Caudate nucleus (tissue), 63 donors: ENCODE measurements at places on chromosomes 11 and 22.

- DNase-seq, result no peak
Measured at GRCh38 chr11:108863528-108863927, 198.7 kb downstream of the DDX10 start.

- DNase-seq, result no peak
Measured at GRCh38 chr11:26030399-26030798, 301.5 kb upstream of the ANO3 start.

DNA sequence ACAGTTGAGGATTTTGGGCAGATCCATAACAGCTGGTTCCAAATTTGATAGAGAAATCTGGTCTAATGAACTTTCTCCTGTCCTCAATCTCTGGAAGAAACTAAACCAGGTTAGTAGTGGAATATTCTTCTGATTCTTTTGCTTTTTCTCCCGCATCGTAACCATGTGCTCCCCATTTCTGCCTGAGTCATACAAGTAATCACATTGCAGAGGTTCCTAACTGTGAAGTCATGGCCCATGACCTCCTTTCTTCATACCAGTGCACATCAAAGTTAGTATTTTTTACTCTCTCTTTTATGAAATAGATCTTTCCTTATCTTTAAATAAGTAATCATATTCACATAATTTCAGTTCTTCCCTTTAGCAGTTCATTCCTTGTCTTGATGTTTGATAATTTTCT, 249.0 kb downstream of the DYNC2H1 start:
- DNase-seq, result no peak

DNA sequence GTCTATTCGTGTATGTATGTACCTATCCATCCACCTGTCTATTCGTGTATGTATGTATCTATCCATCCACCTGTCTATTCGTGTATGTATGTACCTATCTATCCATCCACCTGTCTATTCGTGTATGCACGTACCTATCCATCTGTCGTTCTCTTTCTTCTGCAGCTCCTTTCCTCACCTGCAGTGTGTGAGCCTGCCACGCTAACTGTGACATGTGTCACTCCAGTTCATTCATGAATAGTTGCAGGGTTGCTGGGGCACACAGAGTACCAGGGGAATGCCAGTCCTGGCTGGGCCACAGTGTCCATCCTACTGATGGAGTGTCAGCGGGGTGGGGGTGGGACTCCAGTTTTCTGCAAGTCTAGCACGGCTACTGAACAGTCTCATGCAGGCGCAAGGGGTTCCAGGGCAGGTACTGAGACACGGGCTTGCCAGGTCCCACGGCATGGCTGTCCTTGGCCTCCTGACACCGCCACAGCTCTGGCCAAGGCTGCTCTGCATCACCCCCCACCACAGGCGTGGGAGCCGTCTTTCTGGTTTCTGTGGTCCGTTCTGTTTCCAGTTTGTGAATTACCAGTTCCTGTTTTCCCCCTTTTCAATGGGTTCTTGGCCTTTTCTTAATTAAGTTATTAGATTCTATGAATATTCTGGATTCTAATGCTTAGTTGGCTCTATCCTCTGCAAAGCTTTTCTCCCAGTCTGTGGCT, 88.8 kb upstream of the CLDN5 start:
- no peak for DNase-seq

GRCh38 chr11:23311986-23312940, 452.0 kb upstream of the CCDC179 start:
- DNase-seq, result no peak

DNA sequence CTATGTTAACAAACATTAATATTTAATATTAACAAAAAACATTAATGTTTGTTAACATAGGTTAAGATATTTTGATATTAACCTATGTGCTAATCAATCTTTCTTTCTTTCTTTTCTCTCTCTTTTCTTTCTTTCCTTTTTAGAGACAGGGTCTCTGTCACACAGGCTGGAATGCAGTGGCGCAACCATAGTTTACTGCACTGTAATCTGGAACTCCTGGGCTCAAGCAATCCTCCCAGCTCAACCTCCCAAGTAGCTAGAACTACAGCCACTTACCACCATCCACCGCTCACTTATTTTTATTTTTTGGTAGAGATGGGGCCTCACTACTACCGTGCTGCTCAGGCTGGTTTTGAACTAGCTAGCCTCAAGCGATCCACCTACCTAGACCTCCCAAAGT, 13.2 kb downstream of the SIK3 start:
- DNase-seq, result no peak

GRCh38 chr22:24230911-24231656, 13.8 kb downstream of the GGT5 start:
- DNase-seq, result no peak

DNA sequence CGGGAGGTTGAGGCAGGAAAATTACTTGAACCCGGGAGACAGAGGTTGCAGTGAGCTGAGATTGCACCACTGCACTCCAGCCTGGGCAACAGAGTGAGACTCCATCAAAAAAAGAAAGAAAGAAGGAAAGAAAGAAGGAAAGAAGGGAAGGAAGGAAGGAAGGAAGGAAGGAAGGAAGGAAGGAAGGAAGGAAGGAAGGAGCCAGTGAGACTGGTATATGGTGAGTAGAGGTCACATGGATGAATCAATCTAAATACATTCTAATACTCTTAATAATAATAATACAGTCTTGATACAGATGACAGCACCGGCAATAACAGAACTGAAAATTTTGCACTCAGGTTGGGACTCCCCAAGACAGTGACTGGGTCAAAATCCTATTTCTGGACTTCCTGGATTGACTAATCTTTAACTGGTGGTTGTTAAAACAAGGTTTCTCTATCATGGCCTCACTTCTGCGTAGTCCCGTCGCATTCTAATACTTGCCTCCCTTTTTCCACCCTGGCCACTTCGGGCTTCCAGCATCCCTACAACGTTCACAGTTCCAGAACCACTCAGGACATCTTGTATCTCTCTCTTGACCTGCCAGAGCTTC, 53.5 kb upstream of the EIF3M start:
- DNase-seq, result no peak

GRCh38 chr22:48492366-48493320, 1335.0 kb downstream of the BRD1 start:
- peak; percentile 35 for DNase-seq

DNA sequence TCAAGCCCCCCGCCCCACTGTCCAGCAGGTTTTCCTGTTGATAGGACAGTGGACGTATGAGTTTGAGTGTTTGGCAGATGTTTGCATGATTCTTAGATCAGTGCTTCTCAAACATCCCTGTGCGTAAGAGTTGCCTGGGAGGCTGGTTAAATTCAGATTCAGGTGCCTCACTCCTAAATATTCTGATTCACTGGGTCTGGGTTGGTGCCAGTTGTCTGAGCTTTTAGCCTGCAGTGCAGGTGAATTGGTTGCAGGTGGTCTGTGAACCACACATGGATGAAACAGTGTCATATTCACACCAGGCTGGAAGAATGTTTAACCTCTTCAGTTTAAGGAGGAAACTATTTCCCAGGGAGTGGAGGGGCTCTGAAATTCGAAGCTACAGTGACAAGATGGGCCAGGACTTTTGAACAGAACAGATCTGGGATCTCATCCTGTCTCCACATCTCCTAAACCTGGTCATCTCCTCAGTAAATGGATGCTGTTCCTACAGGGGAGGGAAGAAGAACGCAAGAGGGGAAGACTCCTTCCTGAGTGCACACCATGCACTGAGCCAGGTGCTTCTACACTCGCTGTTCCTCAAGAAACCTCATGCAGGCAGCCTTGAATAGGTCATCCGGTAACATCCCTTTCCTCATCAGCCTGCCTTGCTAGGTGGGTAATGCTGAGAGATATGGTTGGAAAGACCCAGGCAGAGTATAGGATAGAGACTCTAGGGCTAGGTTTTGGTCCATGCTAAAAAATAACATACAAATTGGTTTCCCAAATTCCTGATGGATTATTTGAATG, 47.8 kb downstream of the TEAD1 start:
- DNase-seq, result no peak

DNA sequence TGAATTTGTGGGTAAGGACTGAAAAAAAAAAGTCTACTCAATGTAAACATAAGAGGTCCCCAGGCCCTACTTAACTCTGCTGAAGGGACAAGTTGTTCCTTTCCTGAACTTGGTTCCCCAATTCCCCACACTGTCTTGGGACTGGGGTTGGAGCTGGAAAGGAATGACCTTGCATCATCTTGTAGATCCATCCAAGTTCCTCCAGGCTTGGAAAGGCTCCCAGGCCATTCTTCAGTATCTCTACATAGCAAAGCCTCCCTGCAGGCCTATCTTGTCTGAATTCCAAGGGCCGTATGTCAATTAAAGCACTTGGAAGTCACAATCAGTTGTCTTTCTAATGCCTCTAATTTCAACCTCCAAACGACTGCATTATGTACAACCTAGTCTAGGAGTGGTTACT, 361.2 kb downstream of the TMEM135 start:
- no peak for DNase-seq

DNA sequence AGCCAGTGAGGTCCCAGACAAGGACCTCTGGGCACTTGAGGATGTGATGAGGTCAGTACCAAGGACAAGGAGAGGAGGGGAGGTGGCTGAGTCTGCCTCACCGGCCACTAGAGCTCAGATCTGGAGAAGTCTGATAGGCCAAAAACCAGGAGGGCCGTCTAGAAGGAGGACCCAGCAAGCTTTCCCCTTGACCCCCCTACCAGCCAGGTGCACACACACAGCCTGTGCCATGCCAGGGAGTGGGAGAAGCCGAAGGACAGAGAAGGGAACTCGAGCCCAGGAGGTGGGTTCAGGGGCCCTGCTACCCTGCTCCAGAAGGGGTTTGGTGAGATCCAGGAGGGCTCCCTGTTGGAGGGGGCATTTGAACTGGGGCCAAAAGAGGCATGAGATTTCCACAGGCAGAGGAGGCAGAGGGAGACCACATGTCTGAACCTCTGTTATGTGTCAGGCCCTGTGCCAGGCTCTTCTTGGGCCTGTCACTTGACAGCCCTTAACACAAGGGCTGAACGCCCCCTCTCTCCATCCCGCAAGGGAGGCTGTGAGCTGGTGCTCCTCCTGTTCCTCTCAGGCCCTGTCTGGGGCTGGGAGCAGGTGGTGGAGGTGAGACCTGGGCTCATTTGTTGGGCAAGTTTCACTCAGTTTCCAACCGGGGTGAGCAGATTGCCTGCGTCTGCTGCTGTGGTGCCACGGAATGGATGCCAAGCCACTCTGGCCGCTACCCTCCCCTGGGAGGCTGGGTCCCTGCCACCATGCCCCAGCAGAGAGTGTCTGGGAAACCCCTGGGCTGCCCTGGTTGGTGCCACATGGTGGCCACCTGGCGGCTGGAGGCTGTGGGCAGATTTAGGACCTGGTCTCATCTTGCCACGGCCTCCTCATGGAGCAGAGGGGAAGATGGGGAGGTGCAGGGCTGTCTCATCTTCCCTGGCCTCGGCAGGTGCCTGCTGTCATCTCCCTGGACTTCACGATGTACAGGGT, 65.2 kb downstream of the MPPED1 start:
- DNase-seq, result no peak

DNA sequence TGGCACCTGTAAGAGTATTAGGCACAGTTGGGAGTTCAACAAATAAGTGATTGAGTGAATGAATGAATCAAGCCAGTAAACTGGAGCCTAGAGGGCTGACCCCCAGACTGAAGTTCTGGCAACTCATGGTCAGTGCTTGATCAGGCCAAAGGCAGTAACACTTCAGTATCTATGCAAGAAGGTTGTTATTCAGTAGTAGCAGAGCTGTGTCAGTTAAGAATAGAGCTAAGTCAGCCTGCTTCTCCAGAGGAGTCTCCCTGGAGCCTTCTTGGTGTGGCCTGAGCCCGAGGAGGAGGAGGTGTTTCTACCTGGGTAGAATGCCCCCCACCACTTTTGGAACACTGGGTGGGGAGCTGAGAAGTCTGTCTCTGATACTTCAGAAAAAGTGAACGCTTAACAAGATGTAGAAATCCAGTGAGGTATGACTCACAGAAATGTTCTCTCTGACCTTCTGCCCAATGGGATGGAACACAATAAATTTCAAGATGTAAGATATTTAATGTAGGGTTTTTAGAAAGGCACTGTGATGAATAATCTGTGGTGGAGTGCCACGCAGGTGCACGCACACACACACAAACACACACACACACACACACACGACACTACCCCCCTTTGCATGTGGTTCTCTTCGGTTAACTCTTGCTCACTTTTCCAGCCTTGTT, 219.9 kb downstream of the HIPK3 start:
- no peak for DNase-seq

DNA sequence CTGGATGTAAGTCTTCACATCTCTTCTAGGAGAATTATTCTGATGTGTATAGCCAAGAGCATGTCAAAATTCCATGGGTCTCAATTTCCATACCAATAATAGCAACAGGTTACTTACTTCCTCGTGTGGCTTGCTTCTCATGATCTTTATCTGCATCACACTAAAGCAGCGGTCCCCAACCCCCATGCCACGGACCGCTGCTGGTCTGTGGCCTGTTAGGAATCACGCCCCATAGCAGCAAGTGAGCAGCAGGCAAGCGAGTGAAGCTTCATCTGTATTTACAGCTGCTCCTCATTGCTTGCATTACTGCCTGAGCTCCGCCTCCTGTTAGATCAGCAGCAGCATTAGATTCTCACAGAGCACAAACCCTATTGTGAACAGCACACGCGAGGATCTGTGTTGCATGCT, 28.9 kb upstream of the SLC25A1 start:
- DNase-seq, result no peak

DNA sequence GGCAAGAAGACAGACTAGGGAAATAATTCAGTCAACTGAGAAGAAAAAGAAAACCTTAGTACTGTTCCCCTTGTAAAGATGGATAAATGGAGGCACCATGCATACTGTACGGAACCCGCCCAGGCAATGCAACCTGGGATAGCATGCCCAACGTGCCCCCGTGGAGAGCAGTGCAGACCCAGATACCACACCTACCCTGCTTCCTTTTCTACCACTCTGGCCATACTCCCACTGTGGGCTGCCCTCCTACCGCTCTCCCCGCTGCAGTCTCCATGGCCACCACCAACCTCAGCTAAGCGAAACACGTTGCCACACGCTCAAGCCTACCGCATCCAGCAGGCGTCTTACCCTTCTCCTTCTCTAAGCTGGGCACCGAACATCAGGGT, 117.4 kb upstream of the SERPIND1 start:
- DNase-seq, result no peak

GRCh38 chr11:93512073-93512475, 31.1 kb downstream of the SMCO4 start:
- DNase-seq, result no peak

DNA sequence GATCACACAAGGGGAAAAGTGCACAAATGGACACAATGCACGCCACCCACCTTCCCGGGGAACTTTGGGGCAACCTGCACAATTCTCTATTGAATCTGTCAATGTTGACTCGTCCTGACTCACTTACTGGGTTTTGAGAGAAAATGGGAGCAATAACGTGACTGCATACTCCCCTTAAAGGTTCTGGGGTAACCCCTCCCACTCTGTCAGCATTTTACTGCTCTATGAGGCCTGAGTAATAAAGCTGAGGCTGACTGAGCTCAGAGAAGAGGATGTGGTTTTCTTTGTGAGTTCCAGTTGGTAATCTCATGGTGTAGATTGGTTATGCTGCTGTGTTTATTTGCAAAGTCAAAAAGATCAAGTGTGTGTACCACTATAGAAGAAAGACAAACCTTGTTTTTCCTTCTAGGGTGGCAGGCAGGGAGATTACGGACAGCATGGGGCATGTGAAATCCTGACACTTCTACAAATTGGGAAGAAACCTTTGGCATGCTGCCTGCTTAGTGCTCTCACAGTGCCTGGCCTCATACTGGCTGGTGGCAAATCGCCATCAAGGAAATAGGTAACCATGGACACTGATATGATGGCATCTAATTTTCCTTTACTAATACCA, 16.1 kb upstream of the APOA1 start:
- no peak for DNase-seq

- DNase-seq, result no peak
Measured at GRCh38 chr11:117005758-117006157, 92.5 kb downstream of the SIK3 start.

GRCh38 chr11:83990160-83990733, 704.1 kb upstream of the CCDC90B start:
- DNase-seq, result peak; percentile 71

- DNase-seq, result no peak
Measured at GRCh38 chr11:27293515-27294417, 69.2 kb downstream of the CCDC34 start.
